Activated naive CD4-positive, alpha-beta T cell treated with anti-CD3 and anti-CD28 coated beads for 36 hours (primary cell): ENCODE measurements at places on chromosomes 11 and 22.
A peak's percentile ranks its signal among the peaks of the same experiment; 100 is the strongest.

DNA sequence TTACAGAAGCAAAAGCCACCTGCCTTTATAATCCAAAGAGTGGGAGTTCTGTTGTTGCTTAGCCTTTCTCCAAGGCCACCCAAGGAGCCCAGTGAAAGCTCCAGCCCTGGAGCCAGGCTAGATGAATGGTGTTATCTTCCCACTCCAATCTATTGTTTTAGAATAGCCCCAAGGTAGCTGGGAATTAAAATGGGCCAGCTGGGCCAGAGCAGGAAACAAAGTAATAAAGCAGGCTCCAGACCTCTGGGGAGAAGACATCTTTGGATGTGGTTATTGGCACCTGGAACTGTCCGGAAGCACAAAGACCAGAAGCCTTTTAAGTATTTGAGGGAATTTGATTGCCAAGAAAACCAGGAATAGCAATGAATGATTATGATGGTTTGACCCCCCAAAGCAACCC lies 8.8 kb downstream of the C11orf96 start:
- DNase-seq = no peak

- DNase-seq = no peak
Observed at GRCh38 chr11:126732981-126733380, 267.6 kb downstream of the KIRREL3 start.

GRCh38 chr11:120391292-120391691 lies 55.1 kb downstream of the ARHGEF12 start:
- DNase-seq = no peak

- DNase-seq = no peak
Observed at GRCh38 chr11:43797337-43797736, 83.3 kb upstream of the ALKBH3 start.

GRCh38 chr22:20388200-20388599 lies 5.8 kb upstream of the ZNF74 start:
- DNase-seq = no peak

DNA sequence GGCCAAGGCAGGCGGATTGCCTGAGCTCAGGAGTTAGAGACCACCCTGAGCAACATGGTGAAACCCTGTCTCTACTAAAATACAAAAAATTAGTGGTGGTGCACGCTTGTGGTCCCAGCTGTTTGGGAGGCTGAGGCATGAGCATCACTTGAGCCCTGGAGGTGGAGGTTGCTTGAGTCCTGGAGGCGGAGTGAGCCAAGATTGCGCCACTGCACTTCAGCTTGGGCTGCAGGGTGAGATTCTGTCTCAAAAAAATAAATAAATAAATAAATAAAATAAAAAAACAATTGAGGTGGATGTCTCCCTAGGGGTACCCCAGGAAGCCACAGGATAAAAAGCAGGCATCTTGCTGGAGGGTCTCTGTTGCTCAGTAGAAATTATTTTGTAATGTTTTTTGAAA lies 14.1 kb downstream of the PTPRJ start:
- DNase-seq = no peak

GRCh38 chr22:29265929-29266328 lies 1.9 kb downstream of the RHBDD3 start:
- DNase-seq = no peak

GRCh38 chr11:123103326-123103980 lies 41.5 kb upstream of the HSPA8 start:
- peak; percentile 55 for DNase-seq

- peak; percentile 56 for DNase-seq
Observed at GRCh38 chr11:74321487-74322188, 10.2 kb upstream of the P4HA3 start.

GRCh38 chr11:117734601-117735024 lies 62.4 kb downstream of the DSCAML1 start:
- no peak for DNase-seq

- peak; percentile 87 for DNase-seq
Observed at GRCh38 chr22:24503137-24503842, 8.2 kb downstream of the UPB1 start.

- no peak for DNase-seq
Observed at GRCh38 chr11:47504910-47505309, 48.0 kb downstream of the CELF1 start.

GRCh38 chr22:22931557-22932270 lies 44.1 kb downstream of the IGLL5 start:
- no peak for DNase-seq

GRCh38 chr22:30195245-30196140 lies 51.1 kb downstream of the LIF start:
- DNase-seq = peak; percentile 42

- no peak for DNase-seq
Observed at GRCh38 chr11:87259736-87260135, 222.0 kb downstream of the TMEM135 start.

DNA sequence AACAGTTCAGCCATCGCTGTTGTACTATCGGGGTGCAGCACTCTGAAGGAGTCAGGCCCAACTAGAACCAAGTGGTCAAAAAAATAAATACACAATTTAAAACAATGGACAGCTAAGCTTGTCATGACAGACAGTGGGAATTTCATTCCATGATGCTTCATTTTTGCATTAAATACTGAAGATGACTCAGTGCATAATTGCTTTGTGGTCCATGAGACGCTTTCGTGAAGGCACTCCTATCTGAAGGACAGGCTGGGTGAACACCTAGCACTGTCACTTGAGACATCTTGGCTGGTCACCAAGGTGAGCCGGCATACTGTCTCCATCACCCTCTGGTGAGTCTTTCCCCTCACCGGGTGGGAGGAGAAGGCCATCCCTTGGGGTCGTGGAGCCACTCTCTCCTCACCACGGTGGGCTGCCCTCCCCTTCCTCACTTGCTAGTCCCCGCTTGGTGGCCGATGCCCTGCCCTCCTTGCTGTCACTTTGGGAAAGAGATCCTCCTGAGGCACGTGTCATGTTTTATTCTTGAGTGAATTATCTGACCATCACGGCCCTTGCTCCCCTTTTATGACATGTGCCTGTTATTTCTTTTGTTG lies 4.9 kb upstream of the TESMIN start:
- no peak for DNase-seq

GRCh38 chr11:124638500-124638899 lies 15.8 kb downstream of the TBRG1 start:
- DNase-seq = no peak

GRCh38 chr11:78510025-78510596 lies 64.6 kb downstream of the NARS2 start:
- DNase-seq = no peak

GRCh38 chr11:2483426-2483825 lies 38.6 kb downstream of the KCNQ1 start:
- DNase-seq = no peak

DNA sequence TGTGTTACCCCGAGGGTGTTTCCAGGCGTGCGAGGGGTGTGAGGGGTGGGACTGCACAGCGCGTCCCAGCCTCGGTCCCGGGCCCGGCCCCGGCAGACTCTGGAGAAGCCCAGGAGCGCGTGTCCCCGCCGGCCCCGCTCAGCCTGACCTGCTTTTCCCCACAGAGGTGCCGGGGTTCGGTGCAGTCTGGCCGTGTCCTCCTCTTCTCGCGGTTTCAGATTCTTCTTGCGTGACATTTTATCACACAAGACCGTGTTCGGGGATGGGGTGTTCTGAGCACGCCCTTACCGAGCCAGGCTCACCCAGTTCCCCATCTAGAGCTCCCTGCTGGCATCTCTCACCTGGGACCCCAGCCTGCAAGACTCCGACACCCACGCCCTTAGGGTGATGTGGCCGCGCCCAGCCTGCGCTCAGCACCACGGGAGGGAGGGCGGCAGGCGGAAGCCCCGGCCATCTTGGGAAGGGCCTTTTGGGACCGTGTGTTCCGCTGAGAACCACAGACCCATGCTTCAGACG lies 775.6 kb downstream of the BRD1 start:
- no peak for DNase-seq

- DNase-seq = peak; percentile 58
Observed at GRCh38 chr22:42964994-42965699, 49.8 kb downstream of the PACSIN2 start.

DNA sequence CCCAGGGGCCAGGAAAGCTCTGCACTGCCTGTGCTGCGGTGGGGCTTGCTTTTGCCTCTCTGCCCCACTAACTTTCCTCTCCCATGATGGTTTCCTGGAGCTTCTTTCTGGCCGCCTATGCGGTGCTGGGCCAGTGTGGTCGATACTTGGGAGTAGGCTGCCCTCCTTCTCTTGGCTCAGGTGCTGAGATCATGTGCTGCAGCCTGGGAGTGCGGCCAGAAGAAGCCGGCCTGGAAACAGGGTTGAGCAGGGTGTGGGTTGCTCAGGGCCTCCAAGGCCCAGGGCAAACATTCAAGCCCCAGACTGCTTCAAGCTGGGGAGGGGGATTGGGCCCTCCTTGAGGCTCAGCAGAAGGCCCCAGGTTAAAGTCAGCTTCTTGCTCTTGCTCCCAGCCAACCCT lies 125.0 kb downstream of the NTM start:
- DNase-seq = no peak

- no peak for DNase-seq
Observed at GRCh38 chr11:90288212-90288821, 65.5 kb upstream of the CHORDC1 start.

DNA sequence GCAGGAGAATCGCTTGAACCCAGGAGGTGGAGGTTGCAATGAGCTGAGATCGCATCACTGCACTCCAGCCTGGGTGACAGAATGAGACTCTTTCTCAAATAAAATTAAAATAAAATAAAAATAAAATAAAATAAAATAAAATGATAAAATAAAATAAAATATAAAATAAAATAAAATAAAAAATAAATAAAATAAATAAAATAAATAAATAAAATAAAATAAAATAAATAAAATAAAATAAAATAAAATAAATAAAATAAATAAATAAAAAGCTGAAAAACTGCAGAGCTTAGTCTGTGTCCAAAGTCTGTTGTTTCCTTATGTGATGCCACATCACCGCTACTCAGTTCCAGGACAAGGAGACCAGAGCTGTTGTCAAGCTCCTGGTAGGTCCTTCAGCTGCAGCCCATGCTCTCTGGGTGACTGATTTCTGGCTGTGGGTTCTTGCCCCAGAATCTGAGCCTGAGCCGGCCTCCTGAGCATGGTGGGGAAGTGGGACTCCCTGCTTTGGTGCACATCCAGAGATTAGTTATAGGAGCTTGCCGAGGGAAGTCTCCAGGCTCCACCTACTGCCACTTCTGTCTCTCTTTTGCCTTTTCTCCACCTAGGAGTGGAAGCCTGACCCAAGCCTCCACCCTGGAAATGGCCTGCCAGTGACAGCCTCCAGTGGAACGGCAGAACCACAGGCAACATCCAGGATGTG lies 31.3 kb upstream of the ADA2 start:
- no peak for DNase-seq

DNA sequence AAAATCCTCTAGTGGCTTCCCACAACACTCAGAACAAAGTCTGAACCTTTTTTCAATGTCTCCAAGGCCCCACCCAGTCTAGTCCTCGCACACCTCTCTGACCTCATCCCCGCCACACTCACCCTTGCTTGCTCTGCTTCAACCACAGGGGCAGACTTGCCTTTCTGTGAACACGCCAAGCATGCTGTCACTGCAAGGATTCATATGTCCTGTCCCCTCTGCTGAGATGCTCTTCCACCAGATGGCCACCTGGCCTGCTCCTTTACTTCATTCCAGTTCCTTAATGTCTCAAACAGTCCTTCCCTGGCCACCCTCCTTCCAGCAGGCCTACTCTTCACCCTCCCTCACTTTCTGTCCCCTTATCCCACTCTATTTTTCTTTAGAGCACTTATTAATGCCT lies 60.6 kb upstream of the ARHGAP20 start:
- DNase-seq = no peak

GRCh38 chr11:121318848-121319834 lies 26.6 kb downstream of the SC5D start:
- peak; percentile 40 for DNase-seq

DNA sequence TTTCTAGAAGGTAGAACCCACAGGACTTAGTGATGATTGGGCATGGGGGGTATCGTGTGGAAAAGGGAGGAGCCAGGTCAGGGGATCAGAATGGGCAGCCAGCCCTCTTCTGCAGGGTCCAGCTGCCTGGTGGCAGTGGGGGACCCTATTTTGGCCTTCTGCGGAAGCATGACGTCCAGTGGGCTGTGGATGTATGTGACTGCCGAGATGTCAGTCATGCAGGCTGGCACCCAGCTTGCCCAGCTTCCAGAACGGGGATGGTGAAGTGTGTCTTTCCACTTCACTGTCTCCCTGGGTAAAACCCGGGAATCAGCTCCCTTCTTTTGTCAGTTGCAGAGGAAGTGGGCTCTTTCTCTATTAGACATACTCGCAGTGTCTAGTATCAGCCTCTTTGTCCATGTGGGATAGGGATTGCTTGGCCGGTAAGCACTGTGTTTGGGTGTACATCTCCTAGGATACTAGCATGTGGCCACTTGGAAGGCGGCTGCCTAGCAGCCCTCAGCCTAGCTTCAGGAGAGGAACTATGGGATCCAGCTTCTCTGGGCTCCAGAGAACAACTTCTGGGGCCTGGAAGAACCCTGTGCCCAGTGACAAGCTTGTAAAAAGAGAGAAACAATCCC lies 51.4 kb downstream of the GRIK4 start:
- DNase-seq = no peak

- no peak for DNase-seq
Observed at GRCh38 chr11:128929991-128930390, 12.7 kb downstream of the TP53AIP1 start.

DNA sequence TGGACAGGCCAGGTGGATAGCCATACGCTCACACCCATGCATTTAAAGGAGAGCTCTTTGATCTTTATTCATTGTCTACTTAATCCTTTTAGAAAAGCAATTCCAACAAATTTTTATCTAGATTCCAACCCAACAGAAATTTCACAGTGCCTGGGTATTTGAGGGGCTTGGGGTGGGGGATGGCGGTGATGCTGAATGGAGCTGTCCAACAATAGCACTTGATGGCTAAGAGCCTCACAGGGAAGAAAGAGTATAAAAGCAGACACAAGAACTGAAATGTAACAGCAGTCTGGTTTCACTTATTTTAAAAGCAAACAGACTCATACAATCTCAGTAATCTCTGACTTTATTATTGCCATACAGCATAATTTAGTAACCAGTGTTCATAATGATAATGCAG lies 101.8 kb upstream of the SORL1-AS1 start:
- DNase-seq = no peak

DNA sequence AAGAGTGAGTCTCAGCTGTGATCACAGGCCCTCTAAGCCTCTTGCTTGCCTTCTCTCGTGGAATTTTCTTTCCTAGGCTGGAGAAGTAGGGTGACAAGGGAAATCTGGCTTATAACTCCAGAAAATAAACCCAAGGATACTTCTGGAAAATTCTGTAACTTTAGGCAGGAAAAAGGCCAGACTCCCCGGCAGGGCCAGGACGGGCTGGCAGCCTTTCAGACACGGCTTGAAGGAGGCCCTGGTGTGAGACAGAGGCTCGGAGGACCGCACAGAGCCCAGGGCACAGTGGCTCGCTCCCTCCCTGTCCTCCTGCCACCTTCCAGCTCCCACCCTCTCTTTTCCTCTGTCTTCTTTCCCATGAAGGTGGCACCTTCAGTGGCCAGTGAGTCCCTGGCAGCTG lies 19.1 kb downstream of the RPUSD4 start:
- no peak for DNase-seq

GRCh38 chr11:66844496-66845142 lies 1.4 kb downstream of the RCE1 start:
- no peak for DNase-seq
